ENCODE measurements at places on chromosomes 1 and 21.

DNA sequence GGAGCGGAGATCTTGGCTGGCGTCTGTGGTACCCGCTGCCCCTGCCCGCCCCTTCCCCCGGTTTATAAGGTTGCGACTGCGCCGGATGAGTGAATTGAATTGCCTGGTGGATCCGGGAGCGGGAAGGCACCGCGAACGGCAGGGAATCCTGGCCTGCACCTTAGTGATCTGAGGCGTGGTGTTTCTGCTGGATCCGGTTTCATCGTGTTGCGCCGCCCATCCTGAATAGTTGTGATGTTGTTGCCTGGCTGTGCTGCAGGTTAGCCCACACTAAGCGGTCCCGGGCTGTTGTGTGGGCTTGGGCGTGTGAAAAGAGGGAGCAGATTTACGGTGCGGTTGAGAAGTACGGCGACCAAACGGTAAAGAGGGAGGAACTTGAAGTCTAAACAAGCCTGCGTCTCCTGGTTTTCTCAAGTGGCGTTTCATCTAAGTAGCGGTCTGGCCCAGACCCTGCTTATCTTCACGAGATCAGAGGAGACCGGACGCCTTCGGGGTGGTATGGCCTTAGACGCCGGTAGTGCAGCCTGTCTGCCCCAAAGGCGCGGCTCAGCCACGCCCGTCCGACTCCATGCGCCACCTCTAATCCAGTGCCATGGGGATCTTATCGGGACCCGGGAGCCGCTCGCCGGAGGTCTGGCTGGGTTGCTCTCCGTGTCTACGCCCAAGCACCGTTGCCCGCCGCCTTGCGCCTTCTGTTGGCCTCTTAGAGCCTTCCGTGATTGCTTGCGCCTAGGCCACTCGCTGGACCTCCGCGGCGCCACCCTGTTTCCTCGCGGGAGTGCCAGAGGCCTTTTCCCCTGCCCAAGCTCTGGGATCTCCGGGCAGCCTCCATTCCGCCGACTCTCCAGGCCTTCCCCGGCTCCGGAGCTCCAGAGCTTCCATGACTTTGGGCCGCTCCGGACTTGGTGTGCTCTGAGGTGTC, 87.5 kb upstream of the RHOU start:
- DNase-seq = peak; percentile 66

DNA sequence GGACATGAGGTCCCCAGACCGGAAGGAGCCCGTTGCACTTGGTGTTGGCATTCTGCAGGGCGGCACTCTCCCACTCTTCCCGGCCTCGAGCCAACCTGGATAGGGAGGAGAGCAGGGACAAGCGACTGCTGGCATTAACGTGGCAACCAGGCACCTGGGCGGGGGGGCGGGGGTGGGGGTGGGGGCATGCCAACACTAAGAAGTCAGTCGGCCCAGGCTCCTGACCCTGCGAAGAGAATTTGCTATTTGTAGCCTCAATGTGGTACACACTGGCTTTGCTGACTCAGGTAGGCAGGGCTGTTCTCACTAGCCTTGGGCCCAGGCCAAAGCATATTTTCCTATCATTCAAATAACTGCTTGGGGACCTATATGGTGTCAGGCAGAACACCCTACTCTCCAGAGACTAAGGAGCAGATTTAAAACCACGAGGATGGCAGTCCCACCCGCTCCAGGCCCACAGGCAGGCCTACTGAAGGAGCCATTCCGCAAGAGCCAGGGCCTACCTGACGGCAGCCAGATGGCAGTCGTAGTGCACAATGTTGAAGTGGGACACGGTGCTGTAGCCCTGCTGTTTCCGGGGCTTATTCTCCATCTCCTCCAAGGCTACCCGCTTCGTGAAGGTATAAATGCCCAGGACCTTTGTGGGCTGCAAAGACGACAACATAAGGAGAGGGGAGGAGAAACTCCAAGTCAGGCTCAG, 123.7 kb downstream of the UBR4 start:
- no peak for DNase-seq

GRCh38 chr1:36650200-36651065, 167.7 kb upstream of the CSF3R start:
- peak; percentile 24 for DNase-seq

- DNase-seq = no peak
Observed at GRCh38 chr21:45934554-45934953, 47.0 kb upstream of the COL6A1 start.

DNA sequence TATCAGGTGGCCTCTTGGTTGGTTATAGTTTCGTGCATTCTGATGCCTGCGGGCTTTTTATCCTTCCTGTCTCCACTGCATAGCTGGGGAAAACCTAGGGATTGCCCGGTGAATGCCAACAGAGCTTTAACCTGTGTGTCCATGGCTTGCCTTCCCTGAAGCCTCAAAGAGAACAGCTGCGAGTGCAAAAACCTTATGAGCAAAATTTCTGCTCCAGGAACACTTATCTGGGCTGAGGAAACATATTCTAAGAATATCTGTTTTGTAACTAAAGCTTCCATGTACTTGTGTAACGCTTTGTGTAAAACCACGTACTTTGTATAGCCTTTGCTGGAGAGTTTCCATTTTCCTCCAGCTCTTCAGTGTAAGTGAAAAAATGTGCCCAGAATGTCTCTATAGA, 7.2 kb downstream of the CNST start:
- DNase-seq = no peak

Data from large intestine (tissue), 12 donors.